ENCODE measurements at places on chromosomes 12 and 14.

DNA sequence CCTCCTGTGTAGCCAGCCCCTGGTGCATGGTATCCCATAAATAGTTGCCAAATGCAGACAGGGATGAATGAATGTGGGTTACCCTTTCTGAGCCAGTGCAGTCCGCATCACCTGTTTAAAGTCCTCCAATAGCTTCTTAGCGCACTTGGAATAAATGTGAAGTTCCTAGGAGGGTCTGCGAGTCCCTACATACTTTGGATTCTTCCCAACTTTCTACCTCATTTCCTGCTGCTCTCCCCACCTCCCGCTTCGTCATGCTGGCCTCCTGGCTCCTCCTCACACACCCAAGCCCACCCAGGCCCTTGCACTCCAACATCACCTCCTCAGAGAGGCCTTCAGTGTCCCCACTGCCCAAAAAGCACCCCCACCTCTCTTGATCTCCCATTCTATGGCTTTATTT, 17.7 kb downstream of the RFX4 start:
- DNase-seq: no peak

DNA sequence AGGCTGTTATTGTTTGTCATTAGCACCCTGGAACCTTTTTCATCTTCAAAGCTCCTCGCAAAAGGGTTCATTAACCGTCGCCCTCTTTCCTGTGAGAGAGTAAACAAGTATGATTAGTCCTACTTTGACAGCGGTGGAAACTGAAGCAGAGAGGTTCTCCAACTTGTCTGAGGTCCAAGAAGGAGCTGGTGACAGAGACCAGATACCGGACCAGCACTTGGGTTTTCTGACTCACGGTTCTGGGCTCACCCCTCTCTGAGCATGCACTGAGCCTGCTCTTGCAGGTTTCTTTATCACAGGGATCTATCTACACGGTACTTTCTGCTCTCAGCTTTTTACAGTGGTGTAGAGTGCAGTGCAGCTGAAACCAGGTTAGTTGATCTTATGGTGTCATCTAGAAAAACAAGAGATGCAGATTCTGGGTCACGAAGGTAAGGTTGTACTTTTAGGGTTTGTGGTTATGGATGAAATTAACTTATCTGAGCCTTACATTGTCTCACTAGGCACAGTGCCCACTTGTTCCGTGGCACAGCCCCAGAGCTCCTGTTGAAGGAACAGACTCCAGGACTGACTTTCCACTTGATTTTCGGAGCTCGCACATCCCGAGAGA, 62.1 kb downstream of the PPP2R5C start:
- no peak for DNase-seq

DNA sequence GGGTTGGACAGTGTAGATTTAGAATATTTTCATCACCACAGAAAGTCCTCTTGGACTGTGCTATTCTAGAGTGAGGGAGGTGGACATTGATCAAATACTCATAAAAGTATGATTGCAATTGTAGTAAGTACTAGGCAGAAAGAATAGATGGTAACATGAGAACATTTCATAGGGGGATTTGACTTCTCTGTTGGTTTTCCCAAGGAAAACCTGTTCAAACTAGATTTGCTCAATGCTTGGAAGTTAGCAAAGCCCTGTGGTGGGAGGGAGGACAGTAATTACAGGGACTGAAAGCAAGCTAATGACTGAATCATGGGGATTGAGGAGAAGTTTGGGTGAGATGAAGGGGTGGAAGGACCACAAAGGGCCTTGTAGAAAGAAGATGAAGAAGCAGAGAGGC, 24.4 kb upstream of the EID3 start:
- no peak for DNase-seq

- DNase-seq: no peak
These were observed 7.8 kb downstream of the FOXA1 start for GRCh38 chr14:37587131-37587803.

- DNase-seq: no peak
These were observed 59.1 kb upstream of the GNPNAT1 start for GRCh38 chr14:52850451-52850909.

DNA sequence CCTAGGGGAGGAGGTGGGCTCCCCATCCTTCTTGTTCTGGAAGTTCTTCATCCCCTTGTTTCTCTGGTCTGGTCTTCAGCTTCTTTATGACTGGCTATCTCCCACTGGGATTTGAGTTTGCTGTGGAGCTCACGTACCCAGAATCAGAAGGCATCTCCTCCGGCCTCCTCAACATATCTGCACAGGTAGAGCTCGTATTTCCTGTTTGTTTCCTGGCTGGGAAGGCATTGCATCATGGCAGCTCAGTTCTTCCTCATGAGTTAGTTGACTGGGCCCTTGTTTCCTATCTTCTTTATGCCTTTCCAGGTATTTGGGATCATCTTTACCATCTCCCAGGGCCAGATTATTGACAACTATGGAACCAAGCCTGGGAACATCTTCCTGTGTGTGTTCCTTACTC, 19.8 kb downstream of the ERG28 start:
- DNase-seq: no peak

DNA sequence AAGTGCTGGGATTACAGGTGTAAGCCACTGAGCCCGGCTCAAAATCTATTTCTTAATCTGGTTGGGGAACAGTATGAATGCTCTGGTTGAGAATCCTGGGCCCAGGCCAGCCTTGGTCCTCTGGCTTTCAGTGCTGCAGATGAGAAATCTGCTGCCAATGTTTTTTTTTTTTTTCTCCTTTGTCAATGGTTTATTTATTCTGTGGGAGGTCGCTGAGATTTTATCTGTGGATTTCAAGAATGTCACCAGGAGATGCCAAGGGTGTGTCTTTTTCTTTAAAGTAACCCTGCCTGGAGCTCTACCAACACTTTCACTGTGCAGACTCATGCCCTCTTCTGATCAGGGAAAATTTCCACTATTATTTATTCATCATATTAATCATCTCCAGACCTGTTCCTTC, 3.6 kb downstream of the SLC25A29 start:
- DNase-seq: peak; percentile 42

- no peak for DNase-seq
These were observed 214.2 kb downstream of the CPNE8 start for GRCh38 chr12:38691164-38691563.

DNA sequence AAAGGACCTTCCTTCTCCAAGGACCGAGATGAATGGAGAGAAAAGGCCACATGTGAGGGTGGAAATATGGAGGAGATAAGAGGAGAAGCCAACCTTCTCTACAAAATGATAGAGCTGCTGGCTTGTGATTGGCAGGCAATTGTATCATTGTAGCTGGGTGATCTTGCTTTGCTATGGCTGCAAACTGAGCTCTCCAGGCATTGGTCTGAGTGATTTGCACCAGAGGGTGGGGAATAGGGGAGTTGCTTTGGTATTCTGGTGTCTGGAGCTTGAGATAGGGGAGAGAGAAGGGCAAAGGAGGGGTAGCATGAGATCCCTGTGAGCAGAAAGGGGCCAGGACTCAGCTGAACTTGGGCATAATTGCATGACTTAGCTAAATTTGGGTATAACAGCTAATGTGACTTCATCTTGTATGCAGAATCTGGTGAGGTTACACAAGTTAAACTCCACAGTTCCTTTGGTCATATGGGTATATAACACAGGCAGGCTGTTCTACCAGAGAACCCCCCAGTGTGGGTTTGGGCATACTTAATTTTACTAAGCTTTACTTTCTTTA, 72.0 kb downstream of the FOS start:
- DNase-seq: no peak

DNA sequence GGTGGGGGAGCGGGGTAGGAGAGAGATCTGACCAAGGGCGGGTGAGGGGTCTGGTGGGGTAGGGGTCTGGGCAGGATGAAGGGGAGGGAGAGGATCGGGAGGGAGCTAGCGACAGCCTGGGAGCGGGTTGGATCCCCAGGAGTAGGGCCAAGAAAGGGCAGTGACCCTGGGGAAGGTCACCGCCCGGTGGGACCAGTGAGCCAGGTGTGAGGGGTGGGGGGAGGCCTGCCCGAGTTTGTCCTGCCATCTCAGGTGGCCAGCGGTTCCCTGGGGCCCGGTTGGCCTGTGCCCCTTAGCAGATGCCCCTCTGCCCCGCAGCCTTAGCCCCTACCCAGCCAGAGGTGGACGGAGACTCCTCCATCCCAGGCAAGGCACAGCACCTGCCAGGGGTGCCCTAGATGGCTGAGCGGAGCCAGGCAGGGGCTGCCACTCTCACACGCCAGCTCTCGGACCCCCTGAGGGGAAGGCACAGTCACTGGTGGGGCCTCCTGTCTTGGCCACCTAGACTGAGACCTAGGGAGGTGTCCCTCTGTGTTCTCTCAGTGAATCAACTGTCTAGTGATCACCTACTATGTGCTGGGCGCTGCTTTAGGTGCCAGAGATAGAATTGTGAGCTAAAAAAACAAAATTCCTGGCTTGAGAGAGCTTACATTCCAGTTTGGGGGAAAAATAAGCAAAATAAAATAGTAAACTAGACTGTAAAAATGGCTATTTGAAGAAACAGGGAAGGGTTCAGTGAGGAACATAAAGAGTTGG, 629 bp upstream of the TTC7B start:
- DNase-seq: no peak

DNA sequence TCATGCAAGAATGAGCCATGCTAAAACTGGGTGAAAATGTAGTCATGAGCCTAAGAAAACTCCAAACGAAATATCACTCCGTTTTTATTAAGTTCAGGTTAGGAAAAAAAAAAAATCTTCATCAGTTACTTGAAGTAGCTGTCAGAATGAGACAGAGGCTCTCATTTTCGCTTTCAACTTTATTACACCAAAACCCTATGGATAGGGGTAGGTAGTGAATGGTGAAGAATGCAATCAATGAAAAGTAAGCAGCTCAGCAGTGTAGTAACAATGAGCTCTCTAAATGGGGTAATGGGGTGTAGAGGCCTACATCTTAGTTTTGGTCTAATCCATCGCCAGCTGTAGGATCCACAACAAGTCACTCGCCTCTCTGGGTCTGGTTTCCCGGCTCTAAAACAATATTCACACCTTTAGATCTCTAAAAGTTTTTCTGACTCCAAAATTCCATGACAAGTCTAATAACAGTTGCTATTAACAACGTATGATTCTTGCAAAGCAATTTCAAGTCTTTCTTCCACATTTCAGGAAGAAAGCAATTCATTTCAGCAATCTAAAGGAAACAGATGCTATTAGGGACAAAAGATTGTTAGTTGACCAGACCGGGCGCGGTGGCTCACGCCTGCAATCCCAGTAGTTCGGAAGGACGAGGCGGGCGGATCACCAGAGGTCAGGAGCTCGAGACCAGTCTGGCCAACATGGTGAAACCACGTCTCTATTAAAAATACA, 1.7 kb downstream of the BTBD7 start:
- no peak for DNase-seq

DNA sequence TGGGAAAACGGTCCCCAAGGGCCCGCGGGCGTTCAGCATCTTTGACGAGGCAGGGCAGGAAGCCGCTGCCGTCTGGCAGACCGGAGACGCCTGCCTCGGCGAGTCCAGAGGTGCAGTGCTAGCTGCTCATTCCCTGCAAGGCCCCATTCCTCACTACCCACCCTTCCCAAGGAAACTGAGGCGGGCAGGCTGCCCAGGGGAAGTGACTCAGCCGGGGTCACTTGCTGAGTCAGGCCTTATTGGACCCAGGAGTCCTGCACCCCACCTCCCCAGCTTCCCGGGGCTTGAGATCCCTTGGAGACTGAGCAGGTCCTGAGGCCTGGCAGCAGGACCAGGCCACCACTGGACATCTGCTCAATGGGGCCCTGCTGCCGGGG, 3.7 kb downstream of the SH2B3 start:
- no peak for DNase-seq

DNA sequence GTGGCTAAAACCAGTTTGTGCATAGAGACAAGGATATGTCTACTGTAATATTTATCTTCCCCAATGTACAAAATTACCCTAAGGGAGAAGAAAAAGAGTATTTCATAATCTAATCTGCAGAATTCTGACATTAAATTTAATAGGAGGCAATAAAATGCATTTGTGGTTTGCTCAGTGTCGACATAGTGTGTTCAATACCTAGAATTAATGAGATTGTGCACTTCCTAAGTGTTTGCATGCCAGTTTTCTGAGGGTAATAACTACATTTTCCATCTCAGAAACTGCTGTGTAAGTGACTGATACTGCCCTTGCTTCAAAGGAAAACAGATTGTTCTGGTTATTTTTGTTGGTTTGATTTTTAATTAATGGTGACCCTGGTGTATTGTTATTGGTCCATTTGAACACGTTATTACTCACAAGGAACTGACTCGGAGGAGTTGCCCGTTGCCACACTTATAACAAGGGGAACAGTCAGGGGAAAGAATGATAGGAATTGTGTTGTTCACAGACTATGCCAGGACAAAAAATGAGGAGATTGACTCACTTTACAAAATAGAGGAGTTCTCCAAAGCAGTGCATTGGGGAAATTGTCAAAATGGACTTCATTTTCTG, 960.3 kb upstream of the TMEM132C start:
- DNase-seq: no peak
